ENCODE measurements at places on chromosomes 1 and 21.

DNA sequence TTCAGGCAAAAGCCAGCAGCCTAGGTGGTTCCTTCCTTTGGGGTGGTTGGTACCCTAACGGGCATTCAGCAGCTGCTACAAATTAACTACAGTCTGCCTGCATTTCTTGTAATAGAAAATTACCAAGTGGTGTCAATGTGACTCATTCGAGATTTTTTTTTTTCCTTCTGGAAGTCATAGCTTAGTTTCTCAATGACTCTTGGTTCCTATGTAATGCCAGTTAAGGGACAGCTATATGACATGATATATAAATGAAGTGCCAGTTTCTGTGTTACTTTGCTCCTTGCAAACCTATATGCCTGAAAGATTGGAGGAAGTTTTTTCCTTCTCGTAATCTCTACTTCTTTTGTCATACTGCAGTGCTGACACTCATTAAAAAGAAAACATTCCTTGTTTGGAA is 2.6 kb downstream of the MGST3 start:
- no peak for DNase-seq

GRCh38 chr1:235430991-235431390 is 63.8 kb downstream of the TBCE start:
- DNase-seq, result no peak

- DNase-seq, result no peak
These were observed 158.0 kb downstream of the TGFB2 start for GRCh38 chr1:218503102-218503501.

GRCh38 chr1:159831412-159832141 is 4.9 kb downstream of the SLAMF8 start:
- no peak for DNase-seq

DNA sequence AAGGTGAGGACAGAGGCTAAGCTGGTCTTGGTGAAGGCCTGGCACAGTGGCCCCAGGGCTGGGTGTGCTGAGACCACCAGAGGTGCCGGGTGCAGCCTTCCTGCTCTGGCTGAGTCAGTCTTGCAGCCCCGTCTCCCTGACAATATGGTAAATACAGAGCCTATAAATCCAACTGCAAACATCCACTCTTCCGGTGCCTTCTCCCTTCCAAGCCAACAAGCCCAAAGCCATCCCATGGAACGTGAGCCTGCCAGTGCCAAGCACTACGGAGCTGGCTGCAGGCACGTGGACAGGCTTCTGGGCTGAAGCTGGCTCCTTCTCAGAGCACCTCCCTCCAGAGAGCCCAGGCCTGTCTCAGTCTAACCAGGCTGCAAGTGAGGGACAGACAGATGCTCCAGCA is 70.0 kb downstream of the TRABD2B start:
- no peak for DNase-seq

DNA sequence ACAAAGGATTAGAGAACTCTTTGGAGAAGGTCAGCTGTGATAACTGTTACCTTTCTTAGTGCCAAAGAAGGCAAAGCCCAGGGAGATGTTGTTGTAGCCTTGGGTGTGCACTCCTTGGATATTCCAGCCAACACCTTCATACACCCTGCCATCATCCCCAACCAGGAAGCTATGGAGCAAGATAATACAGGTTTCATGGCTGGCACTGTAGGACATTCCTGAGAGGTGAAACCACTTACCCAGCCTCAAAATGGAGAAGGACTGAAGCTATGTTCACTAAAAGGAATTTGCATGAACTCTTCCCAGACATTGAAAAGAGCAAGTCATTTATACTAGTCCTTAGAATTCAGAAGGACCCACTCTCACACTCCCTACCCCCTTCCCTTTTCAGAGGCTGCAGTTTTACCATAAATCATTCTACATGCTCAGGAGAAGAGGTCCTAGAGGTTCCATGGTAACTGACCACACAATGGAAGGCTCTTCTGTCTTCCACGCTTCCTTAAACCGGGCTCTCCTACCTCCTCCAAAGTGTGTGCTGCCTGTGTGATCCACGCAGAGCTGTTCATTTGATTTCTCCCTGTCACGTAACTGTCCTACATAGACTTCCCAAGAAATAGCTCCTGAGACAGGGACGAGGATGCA is 5.5 kb downstream of the PGLYRP4 start:
- no peak for DNase-seq

- DNase-seq, result no peak
These were observed 209.2 kb downstream of the SDCCAG8 start for GRCh38 chr1:243465081-243465480.
